ENCODE measurements at places on chromosomes 6 and 20.

DNA sequence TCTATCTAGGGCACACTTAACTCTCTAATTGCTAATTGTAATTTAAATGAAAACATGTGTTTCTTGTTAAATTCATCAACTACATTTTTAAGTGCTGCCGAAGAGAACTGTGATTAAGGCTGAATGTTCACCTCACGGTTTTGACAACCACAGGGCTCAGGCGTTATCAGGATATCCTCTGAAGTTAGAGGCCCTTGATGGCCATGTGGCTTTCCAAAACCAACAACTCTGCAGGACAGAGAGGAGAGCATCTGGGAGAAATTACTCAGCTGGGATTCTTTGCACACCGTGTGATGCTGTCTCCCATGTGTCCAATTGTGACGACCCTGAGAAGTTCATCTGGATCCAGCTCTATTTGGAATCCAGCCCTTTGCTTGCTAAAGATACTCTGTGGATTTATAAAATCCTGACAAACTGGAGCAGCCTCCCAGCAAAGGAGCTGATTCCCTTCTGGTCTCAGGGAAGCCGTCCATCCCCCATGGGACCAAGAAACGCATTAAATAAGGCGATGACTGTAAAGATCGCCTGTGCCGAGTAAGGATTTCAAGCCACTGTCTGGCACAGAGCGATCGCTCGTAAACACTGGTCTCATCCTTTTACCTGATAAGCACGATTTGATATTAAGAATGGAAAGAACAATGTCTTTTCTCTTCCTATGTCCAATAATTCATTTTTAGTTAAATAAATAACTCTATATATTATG, 401.1 kb downstream of the CD83 start:
- DNase-seq, result no peak

- no peak for DNase-seq
These were observed 218.4 kb downstream of the LMBRD1 start for GRCh38 chr6:69578361-69578890.

DNA sequence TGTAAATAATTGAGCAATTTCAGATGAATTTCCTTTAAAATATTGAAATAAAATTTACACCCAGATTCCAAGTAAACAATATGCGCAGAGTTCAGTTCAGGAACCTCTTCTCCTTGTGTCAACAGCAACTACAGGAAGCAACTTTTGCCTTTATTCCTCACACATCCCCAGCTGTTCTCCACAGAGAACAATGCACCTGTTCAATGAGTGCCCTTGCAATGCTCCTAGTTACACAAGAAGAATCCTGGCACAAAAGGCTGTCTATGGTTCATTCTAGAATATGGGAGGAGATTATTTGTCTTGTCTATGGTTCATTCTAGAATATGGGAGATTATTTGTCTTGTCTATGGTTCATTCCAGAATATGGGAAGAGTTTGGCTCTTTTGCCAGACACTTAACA, 454.9 kb downstream of the BTBD3 start:
- DNase-seq, result no peak

DNA sequence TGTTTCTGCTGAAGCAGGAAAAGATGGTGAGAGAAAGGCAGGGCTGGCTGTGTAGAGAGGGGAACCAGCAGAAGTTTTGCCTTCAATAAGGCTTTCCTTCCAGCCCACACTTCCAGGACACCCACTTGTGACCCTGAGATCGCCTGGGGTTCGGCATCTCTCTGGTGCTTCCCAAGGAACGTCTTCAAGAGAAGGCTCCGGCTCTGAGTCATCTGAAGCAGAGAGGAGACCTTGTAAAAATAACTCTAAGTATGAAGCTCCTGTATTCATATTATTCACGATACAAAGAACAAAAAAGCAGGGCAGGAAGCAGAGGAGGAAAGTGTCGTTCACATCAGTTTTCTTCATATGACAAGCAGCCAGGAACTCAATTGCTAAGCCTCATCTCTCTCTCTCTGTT, 95.4 kb upstream of the MRPS10 start:
- no peak for DNase-seq

DNA sequence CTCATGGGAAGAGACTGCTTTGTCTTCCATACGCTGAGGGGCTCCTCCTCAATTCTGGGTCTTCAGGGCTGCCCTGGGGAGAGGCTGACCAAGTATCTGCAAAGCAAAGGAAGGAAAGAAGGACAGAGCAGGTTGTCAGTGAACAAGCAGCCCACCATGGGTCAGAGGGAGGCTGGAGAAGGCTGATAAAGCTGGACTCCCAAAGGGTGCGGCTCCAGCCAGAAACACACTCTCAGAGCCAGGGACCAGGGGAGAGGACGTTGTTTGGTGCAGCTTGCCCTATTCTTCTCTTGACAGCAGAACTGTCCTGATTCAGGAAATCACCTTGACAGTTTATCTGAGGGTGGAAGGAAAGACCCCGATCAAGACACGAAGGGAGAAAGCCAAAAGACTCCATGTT, 10.4 kb upstream of the CTCFL start:
- DNase-seq, result no peak

DNA sequence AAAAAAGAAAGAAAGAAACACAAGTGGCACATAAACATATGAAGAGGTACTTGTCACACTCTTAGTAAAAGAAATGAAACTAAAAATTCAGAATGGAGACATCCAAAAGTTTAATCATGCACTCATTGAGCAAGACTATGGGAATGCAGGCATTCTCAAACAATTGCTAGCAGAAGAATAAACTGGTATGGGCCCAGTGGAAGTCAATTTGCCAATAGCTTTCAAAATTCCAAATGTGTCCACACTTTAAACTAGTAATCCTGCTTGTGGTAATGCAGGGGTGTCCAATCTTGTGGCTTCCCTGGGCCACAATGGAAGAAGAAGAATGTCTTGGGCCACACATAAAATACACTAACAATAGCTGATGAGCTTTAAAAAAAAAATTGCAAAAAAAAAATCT, 97.4 kb downstream of the EPB41L2 start:
- no peak for DNase-seq
